ENCODE measurements at places on chromosomes 6 and 20.

GRCh38 chr20:32359633-32360332, 1.7 kb downstream of the ASXL1 start:
- peak; percentile 19 for DNase-seq

GRCh38 chr6:105793130-105793529, 293.0 kb upstream of the PRDM1 start:
- no peak for DNase-seq

GRCh38 chr6:111973118-111973761, 80.7 kb upstream of the CCN6 start:
- DNase-seq, result peak; percentile 95

DNA sequence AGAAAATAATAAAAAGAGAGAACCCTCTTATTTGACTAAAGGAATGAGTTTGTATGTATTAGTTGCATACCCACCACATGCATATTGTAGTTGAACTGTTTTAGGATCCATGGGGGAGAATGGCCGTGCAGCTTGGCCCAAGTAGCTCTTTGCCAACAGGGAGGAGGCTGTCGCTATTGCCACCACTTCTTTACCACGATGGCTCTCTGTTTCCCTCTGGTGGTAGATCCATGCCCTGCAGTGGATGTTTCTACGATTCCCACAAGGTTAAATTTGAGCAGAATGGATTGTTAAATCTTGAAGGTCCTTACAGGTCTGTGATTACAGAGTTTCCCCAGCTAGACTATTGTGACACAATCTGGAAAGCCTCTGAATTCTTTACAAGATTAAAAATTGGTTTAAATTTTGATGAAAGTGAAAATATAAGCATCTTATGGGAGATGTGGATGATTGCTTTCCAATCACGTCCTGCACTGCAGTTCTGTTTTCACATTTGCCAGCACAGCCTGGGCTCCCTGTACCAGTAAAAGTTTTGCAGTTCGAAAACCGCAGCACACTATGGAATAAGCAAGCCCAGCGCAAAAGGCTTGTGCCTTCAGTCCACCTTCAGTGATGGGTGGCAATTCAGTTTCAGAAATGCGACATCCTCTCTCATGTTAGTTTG, 34.4 kb upstream of the FNDC1 start:
- DNase-seq, result no peak

GRCh38 chr6:83867527-83868161, 8.2 kb downstream of the CYB5R4 start:
- peak; percentile 94 for DNase-seq

DNA sequence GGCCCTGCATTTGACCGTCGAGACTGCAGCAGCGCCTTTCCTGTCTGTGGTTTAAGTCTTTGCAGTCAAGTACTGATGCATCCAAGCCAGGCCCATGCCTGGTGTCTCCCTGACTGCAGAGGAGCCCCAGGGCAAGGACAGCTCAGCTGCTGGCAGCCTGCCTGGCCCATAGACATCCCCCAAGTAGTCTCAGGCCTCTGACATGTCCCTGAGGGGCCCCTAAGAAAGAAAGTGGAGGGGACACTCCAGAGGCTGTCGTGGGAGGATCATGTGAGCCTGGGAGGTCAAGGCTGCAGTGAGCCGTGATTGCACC, 18.0 kb downstream of the HRH3 start:
- DNase-seq, result peak; percentile 31

GRCh38 chr6:108293527-108294296, 1.1 kb upstream of the AFG1L start:
- DNase-seq, result no peak

- DNase-seq, result peak; percentile 5
Measured at GRCh38 chr6:141874930-141875602, 257.7 kb upstream of the GJE1 start.

GRCh38 chr6:162244031-162244430, 483.5 kb downstream of the PRKN start:
- no peak for DNase-seq

GRCh38 chr6:110876170-110876773, 1.7 kb downstream of the AMD1 start:
- peak; percentile 71 for DNase-seq

DNA sequence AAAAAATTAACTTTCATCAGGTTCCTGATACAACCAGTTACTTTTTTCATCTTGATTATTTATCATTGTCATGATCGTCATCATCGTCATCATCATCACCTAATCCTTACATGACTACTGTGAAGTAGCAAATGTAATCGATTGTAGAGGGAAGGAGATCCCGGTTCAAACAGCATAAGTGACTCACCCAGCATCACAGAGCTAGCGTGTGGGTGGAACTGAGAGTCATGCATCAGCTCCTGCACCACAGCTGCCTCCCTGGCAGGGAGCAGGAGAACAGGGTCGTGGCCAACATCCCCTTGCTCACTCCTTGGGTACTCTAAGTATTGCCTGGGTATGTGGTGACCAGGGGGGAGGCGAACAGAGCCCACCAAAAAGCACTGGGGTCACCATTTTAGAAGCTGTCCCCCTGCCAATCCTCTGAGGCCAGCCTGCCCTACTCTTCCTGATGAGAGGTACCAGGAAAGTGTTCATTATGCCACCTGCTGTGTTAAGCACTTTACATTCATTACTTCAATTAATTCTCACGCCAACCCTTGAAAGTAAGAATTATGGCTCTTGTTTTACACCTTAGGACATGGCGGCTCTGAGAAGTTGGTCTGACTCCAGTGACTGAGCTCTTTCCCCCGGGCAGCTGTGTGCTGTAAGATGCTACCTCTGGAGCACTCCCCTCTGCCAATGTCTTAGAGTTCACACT, 425.2 kb downstream of the CD83 start:
- DNase-seq, result no peak

DNA sequence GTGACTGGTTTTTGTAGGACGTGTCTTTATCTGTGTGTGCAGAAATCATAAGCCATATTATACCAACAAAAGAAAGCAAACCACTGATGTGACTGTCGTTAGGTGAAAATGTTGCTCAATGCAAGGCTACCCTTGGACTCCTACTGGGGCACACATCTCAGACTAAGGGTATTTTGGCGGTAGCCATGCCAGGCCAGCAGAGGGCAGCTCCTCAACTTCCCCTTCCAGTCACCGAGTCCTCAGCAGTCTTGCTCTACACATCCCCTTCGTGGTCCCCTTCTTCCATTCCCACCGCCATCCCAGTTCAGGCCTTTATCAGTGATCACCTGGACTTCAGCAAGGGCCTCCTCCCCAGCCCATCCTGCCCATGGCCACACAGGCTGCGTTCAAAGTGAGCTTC, 113.7 kb upstream of the GGTLC1 start:
- no peak for DNase-seq

- no peak for DNase-seq
Measured at GRCh38 chr6:27759930-27760329, 152.3 kb downstream of the OR2B2 start.

GRCh38 chr6:7701212-7701834, 24.6 kb upstream of the BMP6 start:
- no peak for DNase-seq

Data from HS-5 (cell line).